Germinal center (tissue), 1 donor: ENCODE measurements at places on chromosomes 11 and 22.

- DNase-seq, result no peak
Measured at GRCh38 chr11:16685914-16686313, 52.5 kb upstream of the C11orf58 start.

DNA sequence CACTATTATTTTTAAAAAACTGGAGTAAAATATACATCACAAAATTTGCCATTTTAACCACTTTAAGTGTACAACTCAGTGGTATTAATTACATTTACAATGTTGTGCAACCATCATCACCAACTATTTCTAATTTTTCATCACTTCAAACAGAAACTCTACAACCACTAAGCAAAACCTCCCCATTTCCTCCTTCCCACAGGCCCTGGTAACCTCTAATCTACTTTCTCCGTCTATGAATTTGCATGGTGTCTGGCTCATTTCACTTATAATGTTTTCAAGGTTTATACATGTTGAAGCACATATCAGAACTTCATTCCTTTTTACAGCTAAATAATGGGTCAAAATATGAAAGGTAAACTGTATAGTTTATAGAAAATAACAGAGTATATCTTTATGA lies 24.4 kb downstream of the DDI1 start:
- DNase-seq, result no peak

- DNase-seq, result no peak
Measured at GRCh38 chr11:103486604-103487003, 377.4 kb downstream of the DYNC2H1 start.

DNA sequence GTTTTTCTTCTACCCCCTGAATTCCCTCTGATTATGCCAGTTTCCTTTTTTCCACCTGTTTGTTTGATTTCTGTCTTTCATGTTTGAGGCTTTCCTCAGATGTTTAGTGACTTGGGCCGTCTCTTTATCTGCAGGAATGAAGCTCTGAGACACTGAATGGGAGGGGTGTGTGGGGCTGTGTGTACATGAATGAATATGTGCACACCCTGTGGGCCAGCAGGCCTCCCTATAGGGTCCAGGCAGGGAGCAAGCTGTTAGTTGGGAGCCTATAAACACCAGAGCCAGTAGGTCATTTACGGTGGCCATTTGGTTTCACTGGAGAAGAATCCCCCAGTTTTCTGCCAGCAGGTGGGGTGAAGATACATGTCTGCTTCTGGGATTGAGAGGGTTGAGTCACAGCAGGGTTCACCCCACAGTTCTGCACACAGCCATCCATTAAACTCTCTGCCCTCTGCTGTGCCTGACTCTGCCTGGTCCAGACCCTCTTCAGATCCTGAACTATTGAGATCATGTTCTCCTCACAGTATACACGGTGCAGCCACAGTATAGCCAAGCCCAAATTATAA lies 34.8 kb downstream of the BARX2 start:
- DNase-seq, result no peak

DNA sequence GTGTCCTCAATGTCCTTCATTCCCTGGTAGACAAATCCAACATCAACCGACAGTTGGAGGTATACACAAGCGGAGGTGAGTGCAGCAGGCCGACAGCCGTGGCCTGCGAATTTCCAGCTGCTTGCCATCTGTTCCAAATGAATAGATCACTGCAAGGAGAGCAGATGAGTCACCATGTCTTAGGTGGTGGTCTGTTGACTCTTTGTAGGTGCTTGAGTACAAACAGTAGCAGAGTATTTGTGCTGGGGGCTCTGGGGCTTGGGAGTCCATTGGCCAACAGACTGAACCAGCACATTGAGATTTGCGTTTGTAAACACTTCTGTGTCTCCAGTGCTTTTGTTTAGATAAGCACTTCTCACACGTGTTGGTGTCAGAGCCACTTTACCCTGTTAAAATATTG lies 21.1 kb downstream of the EIF3L start:
- no peak for DNase-seq

DNA sequence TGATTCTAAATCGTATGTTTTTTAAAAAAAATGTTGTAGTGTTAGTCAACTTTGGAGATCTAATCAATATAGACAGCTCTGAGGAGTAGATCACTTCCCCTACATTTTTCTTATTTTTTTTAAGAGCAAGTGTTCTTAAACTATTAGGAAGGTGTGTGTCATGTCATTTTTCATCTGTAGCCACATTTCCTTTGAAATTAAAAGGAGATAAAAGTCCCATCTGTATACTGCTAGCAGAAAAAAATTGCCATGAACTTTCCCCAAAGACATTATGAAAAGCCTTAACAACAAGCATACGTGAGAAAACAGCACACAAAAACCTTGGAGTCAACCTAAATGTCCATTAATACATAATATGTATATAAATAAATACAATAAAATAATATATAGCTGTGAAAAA lies 286.6 kb downstream of the ETS1 start:
- DNase-seq, result no peak

DNA sequence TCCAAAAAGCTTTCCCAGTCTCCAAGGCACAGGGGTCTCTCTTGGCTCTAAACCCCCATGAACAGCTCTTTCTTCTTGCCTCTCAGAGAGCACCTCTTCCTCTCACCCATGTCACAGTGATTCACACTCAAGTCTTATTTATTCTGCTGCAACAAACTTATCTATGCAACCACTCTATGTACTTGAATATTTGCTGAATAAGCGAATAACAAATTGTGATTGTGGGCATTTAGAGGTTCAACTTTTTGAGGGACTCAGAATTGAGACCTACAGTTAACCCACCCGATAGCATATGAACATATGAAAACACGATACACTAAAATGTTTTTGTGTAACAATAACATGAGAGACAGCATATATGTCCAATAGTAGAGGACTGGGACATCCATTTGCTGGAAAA lies 137.1 kb upstream of the NARS2 start:
- DNase-seq, result no peak

DNA sequence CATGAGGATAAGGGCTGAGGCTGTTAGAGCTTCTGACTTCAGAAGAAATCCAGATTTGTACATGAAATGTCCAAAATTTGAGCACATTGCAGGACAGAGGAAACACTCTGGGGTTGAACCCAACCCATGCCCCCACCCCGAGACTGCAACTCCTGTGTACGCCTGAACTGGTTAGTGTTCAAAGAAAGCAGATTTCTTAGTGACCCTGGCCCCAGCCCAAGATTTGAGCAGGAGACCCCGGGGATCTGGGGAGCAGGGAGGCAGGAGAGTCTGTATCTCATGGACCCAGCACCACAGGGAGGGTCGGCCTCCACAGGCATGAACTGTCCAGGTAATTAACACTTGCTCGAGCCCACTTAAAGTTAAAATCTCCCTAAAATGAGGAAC lies 69.3 kb upstream of the WNT7B start:
- no peak for DNase-seq

DNA sequence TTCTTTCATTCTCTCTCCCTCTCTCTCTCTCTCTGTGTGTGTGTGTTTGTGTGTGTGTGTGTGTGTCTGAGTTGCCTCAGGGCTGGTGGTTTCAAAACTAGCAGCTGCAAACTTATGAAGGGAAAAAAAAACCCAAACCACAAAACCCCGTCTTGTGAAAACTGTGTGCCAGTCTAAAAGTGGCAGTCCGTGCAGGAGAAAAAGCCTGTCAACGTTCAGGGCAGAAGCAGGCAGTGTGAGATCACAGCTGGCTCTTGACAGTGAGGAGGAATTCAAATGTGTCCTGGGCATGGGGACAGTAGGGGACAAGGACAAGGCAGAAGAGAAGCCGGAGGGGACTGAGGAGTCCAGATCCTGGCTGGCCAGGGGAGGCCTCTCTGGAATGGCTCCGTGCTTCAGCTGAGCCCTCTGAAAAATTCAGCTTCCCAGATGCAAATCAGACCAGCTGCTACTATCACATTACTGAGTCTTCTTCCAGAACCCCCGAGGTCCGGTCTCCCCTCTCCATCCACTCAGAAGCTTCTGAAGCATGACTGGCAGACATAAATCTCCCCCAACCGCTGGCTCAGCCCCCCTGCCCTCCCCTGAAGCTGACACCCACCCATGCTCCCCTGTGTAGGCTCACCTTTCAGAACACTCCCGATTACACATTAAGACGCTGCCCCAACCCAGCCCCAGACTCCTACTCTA lies 31.9 kb downstream of the FLI1 start:
- peak; percentile 64 for DNase-seq

DNA sequence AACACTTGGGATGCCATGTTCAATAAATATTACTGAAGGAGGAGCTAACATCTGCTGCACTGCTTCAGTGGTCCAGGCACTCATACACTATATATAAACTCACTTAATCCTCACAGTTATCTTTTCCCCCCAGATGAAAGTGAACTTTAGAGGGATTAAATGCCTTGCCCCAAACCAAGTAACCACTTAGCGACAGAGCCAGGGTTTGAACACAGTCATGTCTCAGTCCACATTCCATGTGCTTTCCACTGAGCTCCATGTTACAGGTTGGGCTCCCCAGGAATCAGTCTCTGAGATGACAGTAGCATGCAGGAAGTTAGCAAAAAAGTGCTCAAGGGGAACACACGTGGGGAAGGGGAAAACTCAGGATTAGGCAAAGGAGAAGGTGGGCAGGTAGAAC lies 59.3 kb downstream of the ENDOD1 start:
- DNase-seq, result no peak

- DNase-seq, result no peak
Measured at GRCh38 chr11:10118865-10119264, 175.2 kb downstream of the SBF2 start.

DNA sequence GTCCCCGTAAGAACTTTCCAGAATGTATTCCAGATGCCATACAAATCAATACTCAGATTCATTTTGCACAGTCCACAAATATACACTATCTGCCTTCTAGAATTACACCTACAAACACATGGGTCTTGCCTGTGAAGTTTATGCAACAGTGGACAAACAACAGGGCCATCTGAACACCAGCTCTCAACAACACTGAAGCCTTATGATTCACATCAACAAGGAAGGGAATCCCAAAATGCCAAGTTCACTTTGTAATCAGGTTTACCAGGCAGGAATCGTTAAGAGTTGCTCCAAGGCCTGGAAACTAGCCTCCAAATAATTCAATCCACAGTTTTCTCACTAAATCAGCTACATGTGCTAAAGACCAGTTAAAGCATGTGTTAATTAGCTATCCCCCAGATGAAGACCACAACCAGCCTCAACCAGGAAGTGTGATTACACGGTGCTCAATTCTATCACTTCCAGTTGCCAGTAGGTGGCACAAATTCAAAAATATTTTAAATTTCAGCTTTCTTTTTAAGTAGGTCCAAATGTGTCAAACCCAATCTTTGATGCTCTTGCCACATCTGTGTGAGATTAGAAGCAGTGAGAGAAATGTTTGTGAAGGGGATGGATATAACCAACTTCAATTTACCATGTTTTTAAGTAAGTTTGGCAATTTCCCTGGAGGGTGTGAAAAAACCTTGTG lies 139.1 kb upstream of the BDNF start:
- DNase-seq, result peak; percentile 3

- no peak for DNase-seq
Measured at GRCh38 chr11:118897721-118898310, 14.1 kb downstream of the CXCR5 start.

DNA sequence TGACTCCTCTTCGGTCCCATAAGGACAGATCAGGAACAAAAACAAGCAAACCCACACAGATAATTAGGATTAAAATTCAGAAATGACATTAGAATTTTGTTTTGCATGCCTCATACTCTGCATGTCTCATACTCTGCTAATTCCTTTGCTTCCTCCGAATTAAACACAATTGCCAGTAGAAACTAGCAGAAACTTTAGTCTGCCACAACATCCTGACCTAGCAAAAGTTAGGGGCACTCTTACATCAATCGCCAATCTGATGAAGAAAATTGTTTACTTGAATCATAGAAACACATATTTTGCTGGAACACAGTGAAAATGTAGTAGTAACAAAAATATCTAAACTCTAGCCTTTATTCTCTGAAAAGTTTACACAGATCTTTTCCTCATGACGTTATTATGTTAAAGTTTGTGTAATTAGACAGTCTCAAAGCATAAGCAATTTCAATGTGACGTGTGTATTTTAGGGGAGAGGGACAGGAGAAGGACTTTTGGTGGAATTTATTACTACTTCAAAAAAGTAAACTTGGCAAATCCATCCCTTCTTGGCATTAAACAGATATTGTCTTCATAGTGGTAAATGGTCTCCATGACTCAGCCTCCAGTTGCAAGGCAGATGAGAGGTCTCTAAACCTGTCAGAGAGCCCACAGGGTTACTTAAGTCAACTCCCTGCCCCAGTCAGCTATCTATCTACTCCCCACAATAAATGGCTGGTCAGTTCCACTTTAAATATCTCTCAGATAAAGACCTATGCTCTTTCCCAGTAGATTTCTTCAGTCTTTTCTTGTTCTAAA lies 249.8 kb upstream of the UBASH3B start:
- DNase-seq, result no peak

DNA sequence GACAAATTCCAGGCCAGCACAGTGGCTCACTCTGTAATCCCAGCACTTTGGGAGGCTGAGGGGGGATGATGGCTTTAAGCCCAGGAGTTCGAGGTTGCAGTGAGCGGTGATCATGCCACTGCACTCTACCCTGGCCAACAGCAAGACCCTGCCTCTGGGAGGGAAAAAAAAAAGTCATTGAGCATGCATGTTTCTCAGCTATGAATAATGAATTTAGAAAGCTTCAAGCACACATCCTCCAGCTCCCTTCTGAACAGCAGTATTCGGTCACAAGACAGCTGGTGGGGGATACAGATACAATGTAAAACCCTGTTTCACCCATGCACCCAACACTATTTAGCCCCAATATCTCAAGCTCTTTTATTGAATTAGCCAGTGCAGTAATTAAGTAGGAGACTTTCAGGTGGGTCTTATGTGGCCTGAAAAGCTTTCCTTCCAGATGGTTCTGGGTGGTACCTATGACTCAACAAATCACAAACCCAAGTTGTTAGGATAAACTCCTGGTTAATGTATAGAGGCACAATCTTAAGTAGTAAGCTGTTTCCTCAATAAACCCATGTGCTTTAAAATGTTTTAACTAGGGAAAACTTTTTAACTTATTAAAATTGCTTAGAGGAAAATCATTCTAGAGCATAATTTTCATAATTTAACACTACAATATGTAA lies 13.4 kb downstream of the PRDM10 start:
- DNase-seq, result no peak

DNA sequence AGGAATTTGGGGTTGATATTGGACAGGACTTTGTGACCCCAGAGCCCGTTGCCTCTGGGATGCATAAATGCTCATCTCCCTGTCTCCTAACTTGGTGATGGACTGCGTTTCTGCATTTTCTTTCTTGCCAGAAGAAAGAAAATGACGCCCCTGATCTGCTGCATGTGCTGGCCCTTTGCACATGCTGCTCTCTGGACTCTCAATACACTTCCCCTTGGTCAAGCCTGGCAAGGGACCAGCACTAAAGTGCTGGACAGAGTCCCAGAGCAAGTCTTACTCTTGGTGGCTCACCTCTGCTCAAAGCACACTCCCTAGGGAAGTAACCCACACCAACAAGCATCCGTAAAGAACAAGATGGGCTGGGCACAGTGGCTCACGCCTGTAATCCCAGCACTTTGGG lies 40.7 kb downstream of the MYH9 start:
- DNase-seq, result no peak

GRCh38 chr11:30505603-30506002 lies 80.5 kb downstream of the MPPED2 start:
- DNase-seq, result no peak

DNA sequence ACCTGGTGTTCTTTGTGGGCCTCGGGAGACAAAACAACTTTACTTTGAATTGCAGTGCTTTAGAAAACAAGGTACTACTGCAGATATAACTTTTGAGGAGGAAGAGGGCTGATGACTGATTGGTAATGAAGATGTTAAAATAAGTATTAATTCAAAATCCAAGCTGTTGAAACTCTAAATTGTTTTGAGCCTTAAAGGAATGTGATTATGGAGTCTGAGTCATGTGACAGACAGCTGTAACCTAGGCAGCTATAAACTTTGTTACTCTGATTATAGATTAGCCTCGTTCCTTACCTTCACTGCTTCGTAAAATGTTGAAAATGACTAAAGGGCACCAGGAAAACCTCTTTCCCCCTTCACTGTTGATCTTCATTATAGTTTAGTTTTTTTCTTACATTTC lies 43.4 kb downstream of the MS4A2 start:
- DNase-seq, result no peak
